ENCODE measurements at places on chromosomes 2 and 18.

DNA sequence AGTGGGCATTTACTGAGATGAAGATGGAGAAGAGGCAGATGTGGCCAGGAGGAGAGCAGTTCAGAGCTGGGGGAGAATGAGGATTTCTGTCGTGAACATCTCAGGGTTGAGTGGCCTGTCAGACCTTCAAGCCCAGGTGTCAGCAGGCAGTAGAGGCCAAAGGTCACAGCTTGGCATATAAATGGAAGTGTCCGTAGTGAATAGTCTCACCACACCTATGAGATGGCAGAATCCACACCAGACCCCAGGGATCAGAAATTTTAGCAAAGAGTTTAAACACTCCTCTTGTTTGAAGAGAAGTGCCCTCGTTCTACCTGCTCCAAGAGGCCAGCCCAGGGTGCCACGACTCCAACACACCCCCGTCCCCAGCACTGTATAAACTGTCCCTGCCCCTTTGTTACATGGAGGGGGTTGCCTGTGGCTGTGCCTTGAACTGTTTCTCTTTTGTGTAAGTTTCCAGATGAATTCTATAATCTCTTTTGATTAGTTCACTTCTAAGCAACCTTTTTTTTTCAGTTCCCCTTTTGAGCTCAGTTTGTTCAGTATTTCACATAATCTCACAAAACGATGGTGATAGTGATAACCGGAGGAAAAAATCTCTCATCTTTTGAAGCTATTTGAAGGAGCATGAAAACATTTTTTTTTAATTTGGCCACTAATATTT, 69.0 kb upstream of the TTC39C start:
- ATAC-seq, result no peak

GRCh38 chr2:27573452-27573851, 9.4 kb upstream of the ZNF512 start:
- no peak for ATAC-seq

DNA sequence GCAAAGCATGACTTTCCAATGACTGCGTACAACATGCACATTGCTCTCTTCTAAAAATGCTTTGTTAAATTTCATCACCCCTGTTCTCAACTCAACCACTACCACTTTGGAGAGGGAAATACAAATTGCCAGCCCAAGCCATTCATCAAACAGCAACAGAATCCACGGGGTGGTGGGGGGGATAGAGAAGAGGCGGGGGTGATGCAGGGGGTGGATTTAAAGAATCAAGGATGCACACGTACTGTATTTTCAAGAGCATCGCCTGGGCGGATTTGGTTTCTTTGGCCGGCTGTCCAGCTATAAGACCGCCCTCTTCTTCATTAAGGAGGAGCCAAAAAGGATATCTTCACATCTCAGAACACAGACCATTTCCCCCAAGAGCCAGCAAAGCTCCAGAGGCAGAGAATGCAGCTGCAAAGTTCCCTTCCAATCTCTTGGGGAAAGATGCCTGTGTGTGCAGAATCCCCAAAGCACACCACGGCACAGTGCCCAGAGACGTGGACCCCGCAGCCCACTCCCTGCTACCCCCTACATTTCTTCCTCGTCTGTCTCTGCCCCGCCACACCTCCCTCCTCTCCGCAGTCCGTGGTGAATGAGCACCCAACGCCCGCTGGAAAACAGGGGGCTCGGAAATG, 977 bp downstream of the SLC8A1 start:
- ATAC-seq, result no peak

DNA sequence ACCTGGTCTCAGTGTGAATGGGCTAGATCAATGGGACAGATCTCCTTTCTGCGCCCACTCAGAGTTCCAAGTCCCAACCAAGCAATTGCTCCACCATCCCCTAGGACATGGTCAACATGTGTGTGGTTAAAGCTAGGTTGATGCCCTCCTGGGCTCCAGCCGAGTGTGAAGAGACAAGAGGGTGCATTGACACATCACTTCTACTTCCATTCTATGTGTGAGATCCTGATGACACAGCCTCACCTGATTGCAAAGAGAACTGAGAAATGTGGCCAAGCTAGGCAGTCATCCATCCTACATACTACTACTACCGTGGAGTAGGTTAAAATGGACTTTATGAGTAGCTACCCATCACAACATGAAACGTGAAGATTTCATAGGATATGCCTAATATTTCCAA, 106.8 kb downstream of the NCKAP5 start:
- ATAC-seq, result no peak

DNA sequence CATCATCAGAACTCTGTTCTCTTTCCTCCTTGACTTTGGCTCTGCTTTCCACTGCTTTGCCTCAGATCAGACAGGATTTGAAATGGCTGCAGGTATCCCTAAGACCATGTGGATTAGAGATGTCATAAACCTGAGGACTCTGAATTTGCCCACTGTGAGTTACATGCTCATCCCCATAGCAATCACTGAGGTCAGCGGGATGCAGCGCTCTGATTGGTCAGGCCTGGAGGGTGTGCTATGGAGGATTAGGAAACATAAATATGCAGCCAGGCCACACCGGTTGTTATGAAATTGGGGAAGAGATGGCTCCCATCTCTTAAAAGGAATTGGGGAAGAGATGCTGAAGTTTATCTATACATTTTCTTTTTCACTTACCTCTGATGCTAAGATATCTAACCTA, 73.7 kb upstream of the DNAJC10 start:
- no peak for ATAC-seq

- ATAC-seq, result peak; percentile 85
Observed at GRCh38 chr18:35267161-35267651, 22.8 kb downstream of the ZSCAN30 start.

DNA sequence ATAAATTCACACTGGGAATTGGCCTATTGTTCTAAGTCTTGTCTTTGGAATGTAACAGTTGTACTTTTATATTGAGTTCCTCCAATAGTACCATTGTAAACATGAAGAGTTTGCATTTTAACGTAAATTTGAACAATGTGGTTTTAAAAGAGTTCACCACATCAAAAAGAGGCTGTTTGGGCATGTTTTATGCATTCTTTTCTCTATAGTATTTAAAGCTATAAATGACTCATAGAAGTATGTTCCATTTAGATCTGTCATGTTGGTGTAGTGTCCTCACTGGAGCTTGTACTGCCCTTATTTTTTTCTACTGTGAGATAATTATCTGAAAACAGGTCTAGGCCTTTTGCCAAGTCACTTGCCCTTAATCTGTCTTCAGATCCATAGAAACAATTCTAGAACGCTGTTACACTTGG, 141.9 kb downstream of the RHBDD1 start:
- no peak for ATAC-seq

- no peak for ATAC-seq
Observed at GRCh38 chr2:75560022-75560767, 544 bp downstream of the EVA1A start.

DNA sequence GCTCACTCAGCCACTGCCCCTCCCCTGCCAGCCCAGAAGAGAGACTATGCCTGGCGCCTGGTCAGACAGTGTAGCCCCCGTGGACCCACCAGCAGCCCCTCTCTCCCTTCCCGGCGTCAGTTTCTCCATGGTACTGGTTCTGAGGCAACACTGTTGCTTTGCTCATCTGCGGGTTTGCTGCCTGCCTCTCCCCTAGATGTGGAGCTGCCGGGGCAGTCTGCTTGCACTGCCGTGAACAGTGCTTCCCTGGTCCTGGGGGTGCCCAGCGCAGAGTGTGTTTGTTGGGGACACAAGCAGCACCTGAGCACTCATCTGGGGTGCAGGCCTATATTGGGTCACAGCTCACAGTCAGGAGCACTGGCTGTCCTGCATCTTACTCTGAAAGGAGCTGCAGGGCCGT, 309.9 kb downstream of the NDUFA10 start:
- ATAC-seq, result no peak

DNA sequence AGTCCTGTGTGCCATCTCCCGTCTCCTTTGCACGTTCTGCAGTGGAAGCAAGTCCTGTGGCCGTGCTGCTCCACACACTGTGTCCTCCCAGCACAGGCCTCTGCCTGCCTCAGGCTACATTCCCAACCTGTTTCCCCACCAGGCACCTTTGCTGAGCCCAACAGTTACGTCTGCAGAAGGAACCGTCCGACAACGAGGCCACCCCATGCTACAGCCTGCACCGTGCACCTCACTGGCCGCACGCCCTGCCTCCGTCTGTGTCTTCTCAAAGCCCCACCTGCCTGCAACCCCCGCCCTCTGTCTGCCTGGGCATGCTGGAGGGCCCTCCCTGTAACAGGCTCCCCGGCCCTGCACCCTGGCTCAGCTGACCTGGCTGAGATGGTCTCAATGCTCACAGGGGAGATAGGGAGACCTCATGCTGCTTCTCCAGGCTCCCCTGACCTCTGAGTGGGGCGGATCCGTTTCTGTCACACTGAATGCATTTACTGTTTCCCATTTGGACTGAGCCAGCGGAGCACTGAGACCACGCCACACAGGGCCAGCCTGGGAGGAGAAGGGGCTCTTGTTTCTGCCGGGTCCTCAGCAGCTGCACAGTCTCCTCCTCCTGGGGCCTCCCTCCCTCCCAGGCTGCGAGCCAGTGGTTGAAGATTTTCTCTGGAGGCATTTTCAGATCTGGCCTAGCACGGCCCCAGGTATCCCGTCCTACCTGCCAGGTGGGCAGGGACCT, 109.1 kb upstream of the OTOS start:
- ATAC-seq, result no peak
